ENCODE measurements at places on chromosomes 12 and 14. TPM values are rescaled to one million over a fixed set of nuclear protein-coding genes. Genes with fewer than 3 reads are reported as not detected.

SPX gene
- 1.3 TPM for total RNA-seq

CDKL1 gene
- total RNA-seq: 9.2 TPM

RIPK3 gene
- total RNA-seq: 10.7 TPM

CCDC198 gene
- total RNA-seq: not detected

PRH2 gene
- not detected for total RNA-seq

DNA sequence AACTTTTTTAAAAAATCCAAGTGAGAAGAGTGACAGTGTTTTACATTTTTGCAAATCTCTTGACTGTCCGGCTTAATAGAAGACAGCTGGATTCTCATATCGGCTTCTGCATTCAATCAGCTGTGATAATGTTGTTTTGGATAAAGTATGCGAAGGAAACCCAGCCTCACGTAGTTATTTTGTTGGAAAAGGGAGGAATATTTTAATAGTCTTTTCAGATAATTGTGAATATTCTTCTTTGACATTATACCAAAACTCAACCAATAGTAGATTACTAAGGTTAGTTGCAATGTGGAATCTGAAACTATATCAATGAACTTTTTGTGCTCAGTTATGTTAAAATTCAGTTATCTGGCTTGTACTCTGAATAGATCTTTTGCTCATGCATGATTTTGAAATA is 276.5 kb downstream of the ZFP36L1 start:
- H3K27ac ChIP-seq: no peak overlapping the region
- H3K4me1 ChIP-seq: peaks cover 5% of the 10 kb centered on the region
- H3K36me3 ChIP-seq: no peaks in the 10 kb centered on the region
- no peak overlapping the region for H3K4me3 ChIP-seq
- H3K27me3 ChIP-seq: no peaks in the 10 kb centered on the region

- H3K4me3 ChIP-seq: no peak overlapping the region
- H3K27ac ChIP-seq: no peak overlapping the region
- H3K36me3 ChIP-seq: no peaks in the 10 kb centered on the region
- no peaks in the 10 kb centered on the region for H3K27me3 ChIP-seq
- DNase-seq: no peak
Observed at GRCh38 chr14:69054030-69054429, 74.9 kb upstream of the ACTN1 start.

- no peak overlapping the region for H3K4me3 ChIP-seq
- no peaks in the 10 kb centered on the region for H3K27me3 ChIP-seq
- no peaks in the 10 kb centered on the region for H3K36me3 ChIP-seq
- no peaks in the 10 kb centered on the region for H3K4me1 ChIP-seq
- H3K27ac ChIP-seq: no peak overlapping the region
Observed at GRCh38 chr12:112924986-112925385, 13.3 kb upstream of the OAS3 start.

- no peaks in the 10 kb centered on the region for H3K36me3 ChIP-seq
- no peaks in the 10 kb centered on the region for H3K4me1 ChIP-seq
- H3K4me3 ChIP-seq: no peak overlapping the region
- H3K27me3 ChIP-seq: no peaks in the 10 kb centered on the region
Observed at GRCh38 chr12:89976866-89977265, 268.2 kb upstream of the ATP2B1 start.

DNA sequence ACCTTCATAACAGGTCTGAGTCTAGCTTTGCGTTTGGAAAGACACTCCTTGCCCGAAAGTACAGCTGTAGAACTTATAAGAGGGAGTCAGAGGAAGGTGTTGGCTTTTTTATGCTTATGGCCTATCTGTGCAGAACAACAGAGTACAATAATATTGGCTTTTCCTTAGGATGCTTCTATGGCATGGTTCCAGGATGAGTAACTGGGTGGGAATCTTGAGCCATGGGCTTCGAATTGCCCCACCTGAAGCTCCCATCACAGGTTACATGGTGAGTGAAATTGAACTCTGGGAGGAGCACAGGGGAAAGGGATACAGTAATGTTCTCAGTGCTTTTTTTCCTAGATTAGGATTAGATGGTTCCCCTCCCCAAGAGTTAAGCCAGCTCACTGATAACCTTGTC is 13.0 kb downstream of the PARP2 start:
- H3K27ac ChIP-seq: no peak overlapping the region
- no peak for DNase-seq
- no peaks in the 10 kb centered on the region for H3K4me1 ChIP-seq
- no peak overlapping the region for H3K4me3 ChIP-seq

GRCh38 chr12:52992699-52993557 is 13.3 kb upstream of the EIF4B start:
- no peak overlapping the region for H3K4me3 ChIP-seq
- no peak overlapping the region for H3K27ac ChIP-seq
- H3K27me3 ChIP-seq: no peaks in the 10 kb centered on the region
- H3K4me1 ChIP-seq: no peaks in the 10 kb centered on the region

GRCh38 chr12:76921100-76921471 is 42.3 kb upstream of the CSRP2 start:
- H3K27me3 ChIP-seq: no peaks in the 10 kb centered on the region
- H3K4me1 ChIP-seq: no peaks in the 10 kb centered on the region
- no peak overlapping the region for H3K4me3 ChIP-seq
- H3K27ac ChIP-seq: no peak overlapping the region
- no peak for DNase-seq
- no peaks in the 10 kb centered on the region for H3K36me3 ChIP-seq

- no peak overlapping the region for H3K4me3 ChIP-seq
- peak overlapping the region; percentile 91 for H3K27ac ChIP-seq
- no peaks in the 10 kb centered on the region for H3K27me3 ChIP-seq
- peaks cover 22% of the 10 kb centered on the region for H3K4me1 ChIP-seq
- no peaks in the 10 kb centered on the region for H3K36me3 ChIP-seq
Observed at GRCh38 chr14:69643430-69644200, 32.2 kb downstream of the SUSD6 start.

DNA sequence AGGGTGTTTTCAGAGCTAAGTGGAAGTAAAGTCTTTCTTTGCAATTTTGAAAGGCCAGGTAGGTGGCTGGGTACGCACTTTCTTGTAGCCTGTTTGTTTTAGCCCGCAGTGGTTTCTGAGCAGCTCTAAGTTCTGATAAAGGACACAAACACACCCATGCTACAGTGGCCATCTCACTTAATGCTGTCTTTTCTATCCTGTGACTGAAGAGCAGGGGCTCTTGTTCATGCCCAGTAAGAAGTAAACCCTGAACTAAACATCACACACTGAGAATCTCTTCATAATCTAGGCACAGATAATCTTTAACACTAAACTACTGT is 427.2 kb downstream of the RAD51B start:
- DNase-seq: no peak
- H3K4me1 ChIP-seq: peaks cover 60% of the 10 kb centered on the region
- H3K4me3 ChIP-seq: no peak overlapping the region
- no peaks in the 10 kb centered on the region for H3K36me3 ChIP-seq
- peak overlapping the region; percentile 92 for H3K27ac ChIP-seq
- no peaks in the 10 kb centered on the region for H3K27me3 ChIP-seq

GRCh38 chr12:121628536-121628935 is 2.2 kb downstream of the ORAI1 start:
- peaks cover 3% of the 10 kb centered on the region for H3K4me1 ChIP-seq
- peak overlapping the region; percentile 96 for H3K27ac ChIP-seq
- no peak for DNase-seq
- no peak overlapping the region for H3K4me3 ChIP-seq
- H3K27me3 ChIP-seq: no peaks in the 10 kb centered on the region
- H3K36me3 ChIP-seq: no peaks in the 10 kb centered on the region

Measured in breast epithelium (tissue), 4 donors.